ENCODE measurements at places on chromosomes 5 and 9. TPM values are rescaled to one million over a fixed set of nuclear protein-coding genes. Genes with fewer than 3 reads are reported as not detected.

DNA sequence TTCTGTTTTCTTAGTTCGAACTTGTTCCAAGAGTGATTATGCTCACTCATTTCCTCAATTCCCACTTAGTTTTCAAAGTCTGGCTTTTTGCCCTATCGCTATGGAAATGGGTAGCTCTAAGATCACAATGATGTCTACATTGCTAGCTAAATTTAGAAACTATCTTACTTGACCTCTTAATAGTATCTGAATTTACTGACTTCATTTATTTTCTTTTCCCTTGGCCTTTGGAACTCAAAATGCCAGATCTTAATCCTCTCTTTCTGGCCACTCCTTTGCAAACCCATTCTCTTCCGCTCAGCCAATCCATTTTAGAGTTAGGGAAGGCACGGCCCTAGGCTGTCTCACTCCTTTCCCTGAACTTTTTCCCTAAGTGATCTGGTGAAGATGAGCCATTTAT is 137.0 kb downstream of the FER start:
- DNase-seq: no peak

DNA sequence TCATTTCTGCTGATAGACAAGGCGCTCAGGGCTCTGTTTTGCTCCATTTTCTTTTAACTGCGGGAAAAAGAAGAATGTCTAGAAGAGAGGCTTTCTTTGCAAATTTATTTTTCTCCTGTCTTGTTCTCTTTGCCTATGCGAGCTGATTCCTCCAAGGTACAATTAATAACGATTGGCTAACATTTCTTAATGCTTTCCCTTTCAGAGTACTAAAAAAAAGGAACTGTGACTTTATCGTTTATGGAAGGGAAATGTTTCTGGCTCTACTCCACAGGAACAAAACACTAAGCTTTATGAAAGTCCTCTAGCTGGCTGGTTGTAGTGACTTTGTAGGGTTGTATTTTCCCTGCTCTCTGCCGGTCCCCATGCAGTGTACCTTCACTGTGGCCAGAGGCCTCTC is 11.7 kb downstream of the NSG2 start:
- DNase-seq: no peak

- DNase-seq: no peak
Measured at GRCh38 chr5:11363631-11364178, 540.5 kb downstream of the CTNND2 start.

DNA sequence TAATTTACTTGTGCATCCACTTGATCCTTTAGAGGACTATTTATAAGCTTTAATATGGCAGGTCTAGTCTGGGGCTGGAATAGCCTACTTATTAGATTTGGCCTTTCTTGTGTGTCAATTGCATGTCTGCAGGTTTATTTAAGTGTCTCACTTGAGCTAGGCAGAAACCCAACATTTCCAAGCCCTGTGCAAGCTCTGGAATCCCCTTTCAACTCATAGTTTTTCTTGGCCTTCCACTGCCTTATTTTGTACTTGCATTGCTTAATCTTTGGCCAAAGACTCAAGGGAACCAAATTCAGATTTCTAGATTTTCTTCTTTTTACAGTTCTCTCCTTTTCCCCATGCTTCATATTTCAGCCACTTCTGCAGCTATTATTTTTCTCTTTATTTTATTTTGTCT is 102.4 kb upstream of the RFX3 start:
- no peak for DNase-seq

The TICAM2 gene
- total RNA-seq: 2.2 TPM

The GABBR2 gene
- not detected for total RNA-seq

The ENTREP1 gene
- 1.8 TPM for total RNA-seq

The DPH7 gene
- 21.7 TPM for total RNA-seq

The PROB1 gene
- 0.42 TPM for total RNA-seq

DNA sequence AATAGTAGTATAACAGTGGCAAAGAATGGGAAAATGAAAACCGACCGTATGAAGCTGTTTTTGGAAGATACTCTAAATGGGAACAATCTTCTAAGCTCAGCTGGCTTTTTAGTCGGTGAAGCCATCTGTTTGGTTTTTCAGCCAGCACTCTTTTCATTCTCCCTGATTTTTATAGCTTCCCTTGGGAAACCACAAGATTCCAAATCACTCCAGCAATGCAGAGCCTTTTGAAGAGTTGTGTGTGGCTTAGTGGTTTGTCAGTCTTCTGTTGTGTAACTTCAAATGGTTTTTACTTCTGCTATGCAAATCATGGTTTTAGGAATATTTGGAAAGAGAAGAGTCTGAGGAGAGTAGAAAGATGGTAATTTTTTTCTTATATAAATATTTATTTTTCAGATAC is 180.7 kb downstream of the KDM4C start:
- DNase-seq: no peak

GRCh38 chr9:92988215-92988768 is 41.0 kb downstream of the FGD3 start:
- DNase-seq: no peak

- DNase-seq: peak; percentile 83
Measured at GRCh38 chr5:139543423-139543991, 17.6 kb upstream of the UBE2D2 start.

- DNase-seq: no peak
Measured at GRCh38 chr5:654071-654778, 38.9 kb downstream of the TPPP start.

The CSF1R gene
- total RNA-seq: 6.9 TPM

- DNase-seq: no peak
Measured at GRCh38 chr5:108417166-108417670, 35.3 kb upstream of the FBXL17 start.
